H1 (cell line): ENCODE measurements at places on chromosomes 2 and 18. TPM values are rescaled to one million over a fixed set of nuclear protein-coding genes. Genes with fewer than 3 reads are reported as not detected.

The ASXL3 gene
- 1.3 TPM in 2 replicates for total RNA-seq

The MC2R gene
- total RNA-seq: not detected in 2 replicates

The COL4A4 gene
- 0.67 and 1.7 TPM in 2 replicates for total RNA-seq

The CFC1 gene
- total RNA-seq: 0.31 TPM in 1 of 2 replicates, not detected in the other

The DPYSL5 gene
- 16.3 and 16.4 TPM in 2 replicates for total RNA-seq

The LYPD6B gene
- total RNA-seq: 2.2 and 3.0 TPM in 2 replicates

The SMYD1 gene
- total RNA-seq: not detected in 2 replicates

The TXNDC2 gene
- 0.09 TPM in 1 of 2 replicates, not detected in the other for total RNA-seq

The GAL3ST2 gene
- not detected in 2 replicates for total RNA-seq

The KCNS3 gene
- total RNA-seq: 20.5 and 22.7 TPM in 2 replicates

The CHRND gene
- not detected in 2 replicates for total RNA-seq

The MYL12A gene
- total RNA-seq: 238 and 247 TPM in 2 replicates

The TFCP2L1 gene
- total RNA-seq: 3.2 and 3.8 TPM in 2 replicates

The CROCC2 gene
- total RNA-seq: not detected in 2 replicates

The GPR45 gene
- total RNA-seq: not detected in 2 replicates

The MROH2A gene
- not detected in 2 replicates for total RNA-seq

The POLE4 gene
- 44.4 and 44.7 TPM in 2 replicates for total RNA-seq

The EML4 gene
- 99.4 and 104 TPM in 2 replicates for total RNA-seq

The KCNK3 gene
- total RNA-seq: 0.11 and 0.30 TPM in 2 replicates

The HOXD12 gene
- total RNA-seq: not detected in 2 replicates

The IL1F10 gene
- not detected in 2 replicates for total RNA-seq

The IL1RL2 gene
- total RNA-seq: not detected in 2 replicates

The HOXD11 gene
- total RNA-seq: not detected in 2 replicates

The PRKAG3 gene
- total RNA-seq: not detected in 2 replicates

GRCh38 chr2:84424152-84424551 is 34.9 kb downstream of the SUCLG1 start:
- DNase-seq: no peak

DNA sequence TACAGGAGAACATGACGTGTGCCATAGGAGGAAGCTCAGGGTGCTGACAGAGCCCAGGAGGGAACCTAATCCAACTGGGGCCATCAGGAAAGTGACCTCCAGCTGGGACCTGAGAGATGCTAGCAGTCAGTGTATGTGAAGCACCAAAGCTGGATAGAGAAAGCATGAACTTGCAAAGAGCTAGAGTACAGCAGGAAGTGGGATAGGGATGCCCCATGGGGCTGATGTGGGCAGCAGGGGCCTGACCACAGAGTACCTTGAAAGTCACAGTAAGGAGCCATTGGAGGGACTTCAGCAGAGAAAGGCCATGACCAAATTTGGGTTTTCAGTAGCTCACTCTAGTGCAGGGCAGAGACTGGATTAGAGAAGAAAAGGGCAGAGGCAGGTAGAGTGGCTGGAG is 91.6 kb upstream of the TTC39C start:
- no peak for DNase-seq

- no peak for DNase-seq
Measured at GRCh38 chr2:134440336-134440909, 186.6 kb downstream of the MGAT5 start.

GRCh38 chr2:172953970-172954852 is 121.4 kb upstream of the MAP3K20 start:
- no peak for DNase-seq

- DNase-seq: no peak
Measured at GRCh38 chr2:101781326-101781725, 83.8 kb downstream of the MAP4K4 start.

GRCh38 chr2:217477583-217477982 is 525.2 kb downstream of the TNS1 start:
- DNase-seq: no peak

- DNase-seq: peak; percentile 51
Measured at GRCh38 chr2:225041207-225041850, 939 bp downstream of the DOCK10 start.

GRCh38 chr2:8586457-8587051 is 95.3 kb upstream of the ID2 start:
- DNase-seq: no peak

- DNase-seq: peak; percentile 66
Measured at GRCh38 chr2:86623043-86623493, 597 bp downstream of the RNF103 start.

GRCh38 chr2:11691076-11691660 is 21.2 kb upstream of the NTSR2 start:
- no peak for DNase-seq

- no peak for DNase-seq
Measured at GRCh38 chr2:23988371-23988770, 21.5 kb upstream of the MFSD2B start.

GRCh38 chr2:74501335-74502071 is 2.1 kb upstream of the LBX2 start:
- no peak for DNase-seq

- no peak for DNase-seq
Measured at GRCh38 chr2:192267484-192267883, 72.8 kb upstream of the TMEFF2 start.

DNA sequence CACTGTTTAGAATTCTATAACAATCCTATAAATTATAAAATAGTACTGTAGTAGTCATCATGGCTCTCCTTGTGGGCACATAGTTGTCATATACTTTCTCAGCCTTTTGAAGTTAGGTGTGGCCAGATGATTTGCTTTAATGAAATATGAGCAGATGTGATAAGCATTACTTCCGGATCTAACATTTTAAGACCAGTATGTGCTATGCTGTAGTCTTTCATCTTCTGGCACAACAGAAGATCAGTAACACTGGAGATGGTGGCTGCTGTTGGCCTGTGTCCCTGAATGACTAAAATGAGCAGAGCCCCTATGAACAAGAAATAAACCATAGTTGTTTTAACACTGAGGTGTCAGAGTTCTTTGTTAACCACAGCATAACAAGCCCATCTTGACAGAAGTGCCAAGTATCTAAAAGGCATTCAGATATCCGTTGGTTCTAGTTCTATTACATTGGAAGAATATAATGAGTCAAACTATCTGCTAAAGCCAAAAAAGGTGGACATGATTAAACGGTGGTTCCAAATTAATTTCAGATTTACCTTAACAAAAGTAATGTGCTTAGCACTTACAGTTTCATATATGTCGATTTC is 6.3 kb downstream of the MEX3C start:
- no peak for DNase-seq

- DNase-seq: no peak
Measured at GRCh38 chr2:27021253-27022049, 11.3 kb upstream of the TMEM214 start.

DNA sequence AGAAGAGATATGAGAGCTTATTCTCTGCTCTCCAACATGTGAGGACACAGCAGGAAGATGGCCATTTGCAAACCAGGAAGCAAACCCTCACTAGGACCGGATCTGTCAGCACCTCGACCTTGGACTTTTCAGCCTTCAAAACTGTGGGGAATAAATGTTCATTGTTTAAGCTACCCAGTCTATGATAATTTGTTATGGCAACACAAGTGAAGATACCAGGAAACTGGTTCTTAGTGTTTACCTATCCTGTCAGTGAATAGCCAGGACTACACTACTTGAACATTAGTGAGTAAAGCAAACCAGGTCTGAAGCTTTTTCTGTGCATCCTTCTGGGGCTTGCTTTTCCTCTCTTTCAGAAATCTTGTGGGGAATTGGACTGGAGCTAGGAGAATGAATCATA is 44.4 kb upstream of the BARD1 start:
- DNase-seq: no peak

DNA sequence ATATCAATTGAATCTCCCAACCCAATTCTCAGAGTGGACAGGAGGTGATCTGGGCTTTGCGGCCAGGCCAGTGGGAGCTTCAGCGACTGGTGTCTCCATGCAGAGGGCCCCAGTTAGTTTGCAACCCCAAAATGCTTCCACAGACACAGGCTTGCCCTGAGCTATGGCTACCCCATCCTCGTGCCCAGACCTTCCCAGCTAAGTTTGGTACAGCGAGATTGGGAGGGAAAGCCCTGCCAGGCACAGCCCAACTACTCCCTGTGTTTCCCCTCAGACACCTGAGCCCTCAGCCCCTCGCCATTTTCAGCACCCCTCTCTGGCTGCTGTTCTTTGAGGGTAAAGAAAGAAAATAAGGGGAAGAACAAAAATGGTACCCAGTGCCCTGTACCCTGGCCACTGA is 142.9 kb downstream of the TNS1 start:
- DNase-seq: no peak

- DNase-seq: no peak
Measured at GRCh38 chr2:161165266-161165665, 5.0 kb downstream of the TANK start.

- no peak for DNase-seq
Measured at GRCh38 chr2:185441486-185442005, 297.1 kb upstream of the FSIP2 start.

GRCh38 chr2:190696792-190697398 is 48.0 kb downstream of the NAB1 start:
- DNase-seq: no peak

GRCh38 chr18:49177071-49177470 is 226.3 kb upstream of the SMAD7 start:
- DNase-seq: no peak

DNA sequence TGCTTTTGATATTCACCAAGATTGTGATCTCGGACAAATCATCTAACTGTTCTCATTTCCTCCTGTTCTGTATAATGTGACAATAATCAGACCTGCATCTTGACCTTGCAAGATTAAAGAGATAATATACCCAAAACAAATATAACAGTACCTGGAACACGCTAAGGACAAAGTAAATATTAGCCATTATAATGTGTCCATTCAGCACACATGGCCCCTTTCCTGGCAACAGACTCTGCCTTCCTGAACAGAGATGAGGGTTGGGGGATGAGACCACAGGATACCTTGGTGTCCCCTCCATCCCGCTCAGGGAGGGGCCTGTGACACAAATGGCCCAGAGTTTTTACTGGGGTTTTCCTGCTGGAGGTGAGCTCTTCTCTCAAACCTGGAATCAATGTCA is 143.4 kb upstream of the SERPINE2 start:
- DNase-seq: no peak

GRCh38 chr2:163715199-163715598 is 20.6 kb downstream of the FIGN start:
- no peak for DNase-seq

- DNase-seq: no peak
Measured at GRCh38 chr2:208359632-208359986, 47.0 kb upstream of the PTH2R start.

DNA sequence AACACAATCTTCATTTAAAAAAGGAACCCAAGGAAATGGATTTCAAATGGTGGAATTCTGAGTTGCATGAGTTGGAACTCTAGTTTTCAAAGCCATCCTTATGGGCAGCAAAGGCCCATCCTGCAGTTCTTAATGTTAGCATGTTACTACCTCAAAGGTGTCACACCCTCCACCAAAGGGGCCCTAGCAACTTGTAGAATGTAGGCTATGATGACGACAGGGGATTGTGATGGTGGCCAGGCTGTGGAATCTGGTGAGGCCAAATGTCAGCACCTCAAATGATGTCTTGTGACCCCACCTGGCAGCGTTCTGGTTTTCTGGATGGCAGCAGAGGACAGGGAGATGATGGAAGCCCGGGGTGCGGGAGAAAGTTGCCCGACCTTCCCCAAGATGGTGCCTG is at the start of gene TMEM247:
TSS of gene TMEM247 (plus strand) at position 301 of the 400 bp plus-strand sequence.
- no peak for DNase-seq

- no peak for DNase-seq
Measured at GRCh38 chr2:214069254-214069653, 341.6 kb upstream of the VWC2L start.

DNA sequence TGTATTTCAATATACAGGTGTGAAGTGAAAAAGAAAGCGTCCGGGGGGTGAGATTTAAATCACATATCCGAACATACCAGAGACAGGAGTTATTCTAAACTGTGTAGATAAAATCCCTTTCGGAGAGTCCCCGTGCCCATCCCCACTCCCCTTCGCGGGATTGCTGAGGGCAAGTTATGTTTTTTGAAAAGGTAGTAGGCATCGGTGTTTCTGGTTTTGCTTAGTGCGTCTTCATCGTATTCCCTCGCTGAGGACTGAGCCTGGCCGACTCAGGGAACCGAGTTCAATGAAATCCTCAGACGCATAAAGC is 583.4 kb downstream of the ZEB2 start:
- DNase-seq: peak; percentile 51

GRCh38 chr2:174870787-174871186 is 106.5 kb upstream of the CHRNA1 start:
- DNase-seq: no peak

DNA sequence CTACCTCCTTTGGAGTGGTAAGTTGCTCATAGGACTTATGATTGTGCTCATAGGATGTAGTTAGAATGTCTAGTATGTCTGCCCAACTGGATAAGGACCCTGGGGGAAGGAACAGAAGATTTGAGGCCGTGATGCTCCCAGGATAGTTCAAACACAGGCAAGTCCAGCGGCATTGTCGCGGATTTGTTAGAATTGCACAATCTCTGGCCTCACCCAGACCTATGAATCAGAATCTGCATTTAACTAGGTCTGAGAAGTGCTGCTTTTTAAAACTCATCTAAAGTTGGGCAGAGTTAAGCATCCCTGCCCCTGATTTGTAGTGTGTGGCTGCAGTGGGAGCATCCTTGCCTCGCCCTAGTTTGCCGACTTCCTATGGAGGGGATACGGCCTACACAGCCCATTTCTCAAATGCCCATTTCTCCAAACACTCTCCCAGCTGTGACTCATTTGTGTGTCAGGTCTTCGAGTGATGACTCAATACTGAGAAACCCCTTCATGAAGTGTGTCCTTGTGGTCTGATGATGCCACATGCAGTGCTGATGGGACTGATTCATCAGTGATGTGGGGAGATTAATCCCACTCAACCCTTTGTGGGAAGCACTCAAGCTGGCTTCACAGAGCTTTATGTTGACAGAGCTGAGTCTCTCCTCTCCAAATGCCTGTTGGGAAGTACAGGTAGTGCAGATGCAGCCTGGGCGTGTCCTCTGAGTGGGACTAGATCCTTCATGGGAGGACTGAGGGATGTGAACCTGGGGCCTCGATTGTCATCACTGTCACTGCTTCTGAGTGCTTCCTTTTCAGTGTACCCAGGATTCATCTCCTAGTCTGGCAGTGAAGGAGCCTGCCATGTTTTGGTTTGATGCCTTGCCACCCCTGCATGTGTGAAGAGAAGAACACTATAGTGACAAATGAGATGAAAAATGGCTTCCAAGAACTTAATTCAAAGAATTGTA is 18.7 kb downstream of the SMIM21 start:
- no peak for DNase-seq

DNA sequence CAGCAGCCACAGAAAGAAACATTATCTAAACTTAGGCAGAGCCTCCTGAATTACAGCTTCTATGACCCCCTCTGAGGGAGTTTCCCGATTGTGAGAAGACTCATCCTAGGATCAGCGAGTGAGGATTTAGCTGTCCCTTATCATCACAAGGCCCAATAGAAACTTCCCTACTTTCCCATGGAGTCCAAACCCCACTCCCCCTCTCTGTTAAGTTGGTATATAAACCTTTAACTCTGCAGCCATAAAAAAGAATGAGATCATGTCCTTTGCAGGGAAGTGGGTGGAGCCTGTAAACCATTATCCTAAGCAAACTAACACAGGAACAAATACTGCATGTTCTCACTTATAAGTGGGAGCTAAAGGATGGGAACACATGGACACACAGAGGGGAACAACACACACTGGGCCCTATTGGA is 78.8 kb downstream of the MYL12B start:
- DNase-seq: no peak

- no peak for DNase-seq
Measured at GRCh38 chr2:88680916-88681315, 10.6 kb upstream of the RPIA start.
